CD4-positive, alpha-beta T cell (primary cell): ENCODE measurements at places on chromosomes 7 and 10.

DNA sequence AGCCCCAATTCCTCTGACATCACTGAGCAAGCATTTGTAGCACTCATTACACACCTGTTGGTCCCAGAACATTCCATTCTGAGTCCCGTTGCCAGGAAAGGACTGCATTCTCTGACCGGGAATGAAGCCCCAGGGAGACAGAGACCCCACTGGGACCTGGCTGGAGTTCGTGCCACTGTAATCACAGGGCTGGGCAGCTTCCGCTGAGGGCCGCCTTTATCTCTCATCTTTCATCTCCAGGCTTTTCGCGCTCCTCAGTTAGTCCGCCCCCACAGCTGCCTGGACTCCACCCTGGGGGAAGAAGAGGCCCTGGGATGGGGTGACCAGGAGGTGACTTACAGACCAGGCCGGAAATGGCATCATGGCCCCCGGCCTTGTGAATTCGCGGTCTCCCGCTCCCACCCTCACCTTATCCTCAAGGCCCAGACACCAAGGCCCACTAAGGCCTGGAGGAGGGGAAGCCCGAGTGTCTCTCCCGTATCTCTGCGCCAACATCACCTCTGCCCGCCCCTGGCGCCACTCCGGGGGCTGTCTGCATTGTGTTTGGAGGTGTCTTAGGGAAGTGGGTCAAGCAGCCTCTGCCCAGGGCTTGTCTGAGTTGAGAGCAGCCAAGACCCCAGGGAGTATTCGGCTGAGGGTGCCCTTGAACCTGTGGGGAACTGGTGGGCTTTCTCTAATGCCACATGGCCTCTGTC lies 75.4 kb downstream of the PROSER2 start:
- H3K27ac ChIP-seq, result no peak overlapping the region
- no peak for DNase-seq
- no peaks in the 10 kb centered on the region for H3K36me3 ChIP-seq
- no peaks in the 10 kb centered on the region for H3K4me1 ChIP-seq

DNA sequence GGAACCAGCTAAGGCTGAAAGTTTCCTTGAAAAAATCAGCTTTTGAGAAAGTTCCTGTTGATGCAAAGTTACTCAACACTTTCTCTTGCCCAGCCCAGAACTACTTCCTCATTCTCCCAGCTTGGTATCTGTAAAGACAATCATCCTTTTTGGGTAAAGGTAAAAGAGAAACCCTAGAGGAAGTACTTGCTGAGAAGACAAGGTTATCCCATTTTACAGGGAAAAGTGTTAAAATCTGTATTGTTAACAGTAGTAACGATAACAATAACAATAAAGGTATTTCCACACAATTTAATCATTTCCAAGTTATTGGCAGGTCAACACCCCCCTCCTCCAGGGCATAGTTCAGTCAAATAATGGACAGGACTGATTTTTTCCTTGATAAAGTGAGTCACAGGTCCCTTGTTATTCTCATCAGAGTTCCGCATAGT lies 2.4 kb downstream of the ALOX5 start:
- H3K4me1 ChIP-seq, result peaks cover 34% of the 10 kb centered on the region
- no peaks in the 10 kb centered on the region for H3K36me3 ChIP-seq
- H3K27ac ChIP-seq, result no peak overlapping the region
- H3K27me3 ChIP-seq, result peaks cover 17% of the 10 kb centered on the region
- no peak overlapping the region for H3K4me3 ChIP-seq
- no peak for DNase-seq

- H3K27ac ChIP-seq, result no peak overlapping the region
- H3K27me3 ChIP-seq, result no peaks in the 10 kb centered on the region
- DNase-seq, result no peak
- H3K36me3 ChIP-seq, result no peaks in the 10 kb centered on the region
- H3K4me3 ChIP-seq, result no peak overlapping the region
These were observed 46.5 kb downstream of the SVOPL start for GRCh38 chr7:138654616-138655015.

DNA sequence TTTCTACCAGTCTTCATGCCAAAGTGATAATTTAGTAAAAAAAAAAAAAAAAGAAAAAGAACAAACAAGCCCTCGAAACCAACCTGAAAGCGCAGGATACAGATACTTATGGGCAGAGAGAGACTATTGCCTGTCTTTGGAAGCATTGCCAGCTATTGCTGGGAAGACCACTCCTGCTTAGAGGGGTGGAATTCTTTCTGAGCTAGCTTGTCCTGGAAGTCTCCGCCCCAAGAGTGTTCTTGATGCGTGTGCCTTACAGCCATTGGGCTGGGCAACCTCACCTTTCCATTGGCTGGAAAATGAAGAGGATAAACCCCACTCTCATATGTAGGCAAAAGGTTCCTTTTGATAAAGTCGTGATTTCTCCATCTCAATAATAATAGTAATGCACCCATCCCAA lies 19.9 kb upstream of the INSYN2A start:
- no peak overlapping the region for H3K4me3 ChIP-seq

GRCh38 chr7:2030475-2031450 lies 202.0 kb downstream of the MAD1L1 start:
- peak; percentile 54 for DNase-seq
- H3K4me3 ChIP-seq, result no peak overlapping the region
- H3K27ac ChIP-seq, result no peak overlapping the region
- H3K36me3 ChIP-seq, result no peaks in the 10 kb centered on the region
- no peaks in the 10 kb centered on the region for H3K27me3 ChIP-seq

DNA sequence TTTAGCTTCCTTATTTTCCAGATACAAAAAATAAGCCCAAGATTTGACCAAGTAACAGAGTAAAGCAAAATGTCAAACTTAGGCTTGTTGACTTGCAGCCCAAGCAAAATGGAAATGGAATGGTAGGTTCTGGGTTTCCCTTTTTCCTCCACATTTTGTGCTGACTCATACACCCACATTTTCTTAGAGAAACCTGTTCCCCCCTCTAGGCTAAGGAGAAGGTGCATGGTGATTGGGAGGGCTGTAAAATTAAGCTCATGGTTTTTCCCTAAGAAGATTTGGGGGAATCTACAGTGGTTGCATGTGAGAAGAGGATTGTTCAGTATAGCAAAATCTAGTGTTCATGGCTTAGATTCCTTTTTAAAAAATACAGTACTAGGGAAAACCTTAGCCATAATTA lies 127.4 kb downstream of the ARL4A start:
- no peaks in the 10 kb centered on the region for H3K4me1 ChIP-seq
- H3K27me3 ChIP-seq, result no peaks in the 10 kb centered on the region
- DNase-seq, result no peak
- H3K36me3 ChIP-seq, result no peaks in the 10 kb centered on the region
- H3K27ac ChIP-seq, result no peak overlapping the region
- no peak overlapping the region for H3K4me3 ChIP-seq

DNA sequence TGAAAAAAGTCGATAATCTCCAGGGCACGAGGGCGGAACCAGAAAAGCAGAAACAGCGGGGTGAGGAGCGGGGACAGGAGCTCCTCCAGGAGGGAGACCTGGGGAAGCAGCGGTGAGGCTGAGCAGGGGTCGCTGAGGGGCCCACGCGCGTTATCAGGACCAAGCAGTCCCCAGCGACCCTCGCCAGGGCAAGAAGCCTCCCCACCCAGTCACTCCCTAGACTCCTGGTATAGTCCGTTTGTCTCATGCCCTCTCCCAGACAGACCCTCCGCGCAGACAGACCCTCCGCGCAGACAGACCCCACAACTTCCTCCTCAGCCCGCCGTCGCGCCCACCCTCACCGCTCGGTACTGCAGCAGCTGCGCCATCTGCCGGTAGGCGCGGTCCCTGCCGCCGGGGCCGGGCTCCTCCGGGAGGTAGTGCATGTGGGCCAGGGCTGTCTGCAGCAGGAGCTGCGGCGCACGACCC lies 6.3 kb downstream of the ATG9B start:
- no peaks in the 10 kb centered on the region for H3K36me3 ChIP-seq
- DNase-seq, result peak; percentile 85
- H3K27me3 ChIP-seq, result peaks cover 7% of the 10 kb centered on the region
- peaks cover 66% of the 10 kb centered on the region for H3K4me1 ChIP-seq
- H3K27ac ChIP-seq, result peak overlapping the region; percentile 1

- no peaks in the 10 kb centered on the region for H3K36me3 ChIP-seq
- H3K4me1 ChIP-seq, result peaks cover 53% of the 10 kb centered on the region
- H3K27ac ChIP-seq, result no peak overlapping the region
- no peak for DNase-seq
- H3K4me3 ChIP-seq, result no peak overlapping the region
These were observed 147.1 kb downstream of the PLXNA4 start for GRCh38 chr7:132429181-132429580.

GRCh38 chr7:46707973-46708372 lies 786.9 kb upstream of the IGFBP3 start:
- no peaks in the 10 kb centered on the region for H3K36me3 ChIP-seq
- no peak overlapping the region for H3K4me3 ChIP-seq
- no peak overlapping the region for H3K27ac ChIP-seq
- H3K4me1 ChIP-seq, result no peaks in the 10 kb centered on the region

GRCh38 chr7:127208351-127208750 lies 44.4 kb downstream of the GRM8 start:
- peaks cover 5% of the 10 kb centered on the region for H3K27me3 ChIP-seq
- no peak for DNase-seq
- H3K4me1 ChIP-seq, result no peaks in the 10 kb centered on the region

DNA sequence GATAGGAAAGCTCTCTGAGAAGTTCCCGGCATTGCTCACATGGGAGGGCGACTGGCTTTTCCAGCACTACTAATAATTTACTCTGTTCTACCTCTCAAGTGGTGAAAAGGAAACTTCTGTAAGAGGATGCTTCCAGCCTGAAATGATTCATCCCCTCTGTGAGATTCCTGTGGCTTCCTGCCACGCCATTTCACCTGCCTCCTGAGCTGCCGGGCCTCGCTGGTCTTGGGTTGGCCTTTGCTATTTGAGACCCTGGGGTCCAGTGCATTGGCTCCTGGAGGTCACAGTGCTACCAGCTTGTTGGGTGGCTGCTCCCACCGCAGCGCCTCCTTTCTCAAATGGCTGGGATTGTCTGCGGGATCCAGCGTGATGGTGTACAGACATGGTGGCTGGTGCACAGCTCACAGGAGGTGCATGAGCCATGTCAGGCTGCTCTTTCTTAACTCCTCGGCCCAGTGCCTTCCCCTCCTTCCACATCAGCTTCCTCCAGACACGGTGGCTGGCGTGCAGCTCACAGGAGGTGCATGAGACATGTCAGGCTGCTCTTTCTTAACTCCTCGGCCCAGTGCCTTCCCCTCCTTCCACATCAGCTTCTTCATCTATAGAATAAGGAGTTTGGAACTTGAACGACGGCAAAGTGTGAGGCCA lies 42.9 kb upstream of the PCBD1 start:
- H3K27me3 ChIP-seq, result no peaks in the 10 kb centered on the region
- no peak overlapping the region for H3K4me3 ChIP-seq
- H3K27ac ChIP-seq, result no peak overlapping the region

GRCh38 chr7:111232249-111233084 lies 141.5 kb downstream of the LRRN3 start:
- DNase-seq, result no peak
- no peaks in the 10 kb centered on the region for H3K4me1 ChIP-seq
- no peak overlapping the region for H3K4me3 ChIP-seq
- no peak overlapping the region for H3K27ac ChIP-seq
- no peaks in the 10 kb centered on the region for H3K36me3 ChIP-seq

GRCh38 chr7:52325237-52325636 lies 710.2 kb upstream of the POM121L12 start:
- no peaks in the 10 kb centered on the region for H3K27me3 ChIP-seq
- no peaks in the 10 kb centered on the region for H3K4me1 ChIP-seq
- DNase-seq, result no peak
- no peaks in the 10 kb centered on the region for H3K36me3 ChIP-seq
- no peak overlapping the region for H3K27ac ChIP-seq
- H3K4me3 ChIP-seq, result no peak overlapping the region

- DNase-seq, result peak; percentile 34
- no peaks in the 10 kb centered on the region for H3K36me3 ChIP-seq
- H3K4me1 ChIP-seq, result peaks cover 20% of the 10 kb centered on the region
- peak overlapping the region; percentile 94 for H3K4me3 ChIP-seq
These were observed 1.4 kb downstream of the MTURN start for GRCh38 chr7:30136117-30136731.

DNA sequence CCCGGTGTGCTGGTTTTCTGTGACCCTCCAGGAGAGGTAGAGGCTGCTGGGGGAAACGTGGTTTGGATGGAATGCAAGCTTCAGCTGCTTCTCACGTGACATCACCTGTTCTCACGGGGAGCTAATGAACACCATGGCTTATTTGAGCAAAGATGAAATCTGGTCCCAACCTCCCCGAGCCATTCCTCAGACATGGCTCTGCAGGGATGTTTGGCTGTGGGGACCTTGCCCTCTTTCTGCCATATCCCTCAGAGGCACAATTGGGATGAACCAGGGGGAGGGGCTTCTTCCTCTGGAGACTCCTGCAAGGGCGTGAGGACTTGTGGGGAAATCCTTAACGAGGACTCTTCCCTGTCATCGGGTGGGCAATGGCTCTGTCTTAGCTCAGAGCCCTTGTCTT lies 236.8 kb downstream of the TCERG1L start:
- H3K36me3 ChIP-seq, result no peaks in the 10 kb centered on the region
- no peak for DNase-seq
- no peaks in the 10 kb centered on the region for H3K27me3 ChIP-seq
- no peaks in the 10 kb centered on the region for H3K4me1 ChIP-seq

GRCh38 chr7:35705932-35706461 lies 11.1 kb upstream of the HERPUD2 start:
- H3K27me3 ChIP-seq, result no peaks in the 10 kb centered on the region
- no peak overlapping the region for H3K27ac ChIP-seq
- H3K36me3 ChIP-seq, result no peaks in the 10 kb centered on the region
- no peak for DNase-seq
- no peak overlapping the region for H3K4me3 ChIP-seq

GRCh38 chr7:22997871-22998518 lies 15.9 kb downstream of the HYCC1 start:
- H3K4me1 ChIP-seq, result no peaks in the 10 kb centered on the region
- H3K27me3 ChIP-seq, result no peaks in the 10 kb centered on the region
- no peak overlapping the region for H3K27ac ChIP-seq

DNA sequence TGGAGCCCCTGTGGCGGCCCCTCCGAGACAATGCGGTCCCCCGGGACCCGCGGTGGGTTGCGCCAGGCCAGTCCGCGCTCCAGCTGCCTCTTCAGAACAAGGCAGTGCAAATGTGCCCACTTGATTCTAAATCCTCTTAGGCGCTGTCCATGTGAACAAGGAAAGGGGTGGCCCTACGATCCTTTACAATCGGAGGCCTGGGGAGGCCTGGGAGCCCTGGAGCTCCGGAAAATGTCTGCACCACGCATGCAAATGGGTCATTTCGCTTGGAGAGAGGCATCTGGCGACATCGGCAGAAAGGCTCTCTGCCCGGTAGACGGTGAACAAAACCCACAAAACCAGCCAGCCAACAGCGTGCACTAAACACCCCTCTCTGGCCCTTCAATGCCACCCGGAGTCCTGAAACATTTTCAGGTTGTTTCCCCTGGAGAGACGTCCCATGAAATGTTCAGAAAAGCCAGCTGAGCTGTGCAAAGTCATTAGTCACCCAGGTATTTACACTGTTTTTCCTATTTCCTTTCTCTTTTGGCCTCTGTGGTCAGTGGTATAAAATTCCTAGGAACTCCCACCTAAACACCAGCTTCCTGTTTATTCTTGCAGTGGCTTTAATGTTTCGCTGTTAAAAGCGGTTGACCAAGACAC lies 102.8 kb upstream of the ZNF438 start:
- peak overlapping the region; percentile 45 for H3K27ac ChIP-seq
- H3K4me3 ChIP-seq, result peak overlapping the region; percentile 83
- peaks cover 41% of the 10 kb centered on the region for H3K4me1 ChIP-seq
- H3K36me3 ChIP-seq, result no peaks in the 10 kb centered on the region
- no peaks in the 10 kb centered on the region for H3K27me3 ChIP-seq

GRCh38 chr10:85919491-85920021 lies 447.0 kb downstream of the GRID1 start:
- H3K27ac ChIP-seq, result no peak overlapping the region
- H3K4me3 ChIP-seq, result no peak overlapping the region
- H3K4me1 ChIP-seq, result no peaks in the 10 kb centered on the region
